ENCODE measurements at places on chromosomes 6 and 20.

GRCh38 chr6:158780246-158780884 lies 38.8 kb downstream of the EZR start:
- DNase-seq = no peak

GRCh38 chr6:142518126-142518525 lies 216.3 kb downstream of the ADGRG6 start:
- no peak for DNase-seq

DNA sequence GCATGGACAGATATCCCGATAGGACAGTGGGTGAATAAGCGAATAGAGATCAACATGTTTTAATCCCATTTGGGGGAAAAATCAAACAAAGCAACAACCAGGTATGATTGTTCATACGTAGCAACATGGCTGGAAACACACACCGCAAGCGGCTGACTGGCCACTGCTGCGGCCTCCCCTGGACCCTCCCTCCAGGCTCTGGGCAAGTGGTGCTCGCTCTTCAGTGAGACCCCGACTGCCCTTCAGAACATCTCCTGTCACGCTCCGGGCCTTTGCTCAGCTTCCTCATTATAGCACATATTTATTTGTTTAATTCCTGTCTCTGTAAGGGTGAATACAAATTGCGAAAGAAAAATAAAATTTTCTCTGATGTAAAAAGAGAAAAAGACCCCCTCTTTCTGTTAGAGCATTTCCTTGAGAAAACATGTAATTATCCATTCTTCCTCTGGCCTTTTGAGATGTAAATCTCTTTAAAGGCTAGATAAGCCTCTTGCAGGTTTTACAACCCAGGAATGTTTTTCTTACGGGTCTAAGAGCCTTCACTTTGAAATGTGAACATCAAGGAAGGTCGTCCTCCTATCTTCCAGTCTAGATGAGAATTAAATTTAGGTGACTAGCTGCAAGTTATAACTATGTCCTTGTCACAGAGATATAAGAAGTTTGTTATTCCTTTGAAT lies 11.0 kb upstream of the FAM210B start:
- DNase-seq = no peak

DNA sequence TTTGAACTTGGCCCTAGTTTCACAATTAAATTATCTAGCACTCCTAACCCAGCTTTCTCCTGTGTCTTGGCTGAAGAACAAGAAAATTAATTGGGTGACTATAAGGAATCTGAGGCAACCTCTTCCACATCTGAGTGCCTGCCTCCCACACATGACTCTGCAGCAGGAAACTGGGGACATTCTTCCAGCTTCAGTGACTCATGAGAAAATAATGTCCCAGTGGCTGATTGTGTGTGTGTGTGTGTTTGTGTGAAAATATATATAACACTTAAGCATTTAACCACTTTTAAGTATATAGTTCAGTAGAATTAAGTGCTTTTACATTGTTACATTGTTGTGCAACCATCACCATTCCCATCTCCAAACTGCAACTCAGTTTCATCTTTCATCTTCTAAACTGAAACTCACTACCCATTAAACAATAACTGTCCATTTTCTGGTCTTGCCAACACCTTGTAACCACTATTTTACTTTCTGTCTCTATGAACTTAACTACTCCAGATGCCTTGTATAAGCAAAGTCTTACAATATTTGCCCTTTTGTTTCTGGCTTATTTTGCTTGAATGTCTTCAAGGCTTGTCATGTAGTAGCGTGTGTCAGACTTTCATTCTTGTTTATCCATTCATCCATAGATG lies 8.7 kb downstream of the TRIM38 start:
- peak; percentile 4 for DNase-seq

DNA sequence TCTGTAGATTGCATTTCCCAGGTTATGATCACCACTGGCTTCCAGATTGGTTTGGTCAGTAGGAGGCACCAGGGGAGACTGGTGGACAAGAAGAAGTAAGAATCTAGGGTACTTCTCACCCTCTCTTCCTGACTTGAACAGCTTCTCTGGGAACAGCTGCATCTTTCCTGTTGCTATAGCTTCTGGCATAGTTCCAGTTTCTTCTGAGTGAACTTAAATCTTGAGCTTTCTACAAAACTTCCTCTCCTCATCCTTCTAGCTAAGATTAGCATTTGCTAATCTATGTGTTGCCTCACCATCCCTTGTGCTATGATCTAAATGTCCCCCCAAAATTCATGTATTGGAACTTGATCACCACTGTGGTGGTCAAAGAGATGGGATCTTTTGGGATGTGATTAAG lies 724.6 kb downstream of the UTRN start:
- no peak for DNase-seq

- no peak for DNase-seq
Observed at GRCh38 chr6:105364243-105364642, 38.6 kb downstream of the PREP start.

DNA sequence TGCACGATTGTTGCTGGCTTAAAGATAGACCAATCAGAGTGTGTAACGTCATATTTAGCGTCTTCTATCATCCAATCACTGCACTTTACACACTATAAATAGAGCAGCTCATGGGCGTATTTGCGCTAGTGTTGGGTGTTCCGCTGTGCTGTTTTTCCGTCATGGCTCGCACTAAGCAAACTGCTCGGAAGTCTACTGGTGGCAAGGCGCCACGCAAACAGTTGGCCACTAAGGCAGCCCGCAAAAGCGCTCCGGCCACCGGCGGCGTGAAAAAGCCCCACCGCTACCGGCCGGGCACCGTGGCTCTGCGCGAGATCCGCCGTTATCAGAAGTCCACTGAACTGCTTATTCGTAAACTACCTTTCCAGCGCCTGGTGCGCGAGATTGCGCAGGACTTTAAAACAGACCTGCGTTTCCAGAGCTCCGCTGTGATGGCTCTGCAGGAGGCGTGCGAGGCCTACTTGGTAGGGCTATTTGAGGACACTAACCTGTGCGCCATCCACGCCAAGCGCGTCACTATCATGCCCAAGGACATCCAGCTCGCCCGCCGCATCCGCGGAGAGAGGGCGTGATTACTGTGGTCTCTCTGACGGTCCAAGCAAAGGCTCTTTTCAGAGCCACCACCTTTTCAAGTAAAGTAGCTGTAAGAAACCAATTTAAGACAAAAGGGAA lies 57.9 kb downstream of the TRIM38 start:
- no peak for DNase-seq

GRCh38 chr20:33172781-33173180 lies 4.8 kb downstream of the BPIFA2 start:
- no peak for DNase-seq

GRCh38 chr6:41939848-41940758 lies 1.5 kb downstream of the CCND3 start:
- no peak for DNase-seq

GRCh38 chr6:90547991-90548390 lies 38.9 kb downstream of the MAP3K7 start:
- no peak for DNase-seq

- DNase-seq = no peak
Observed at GRCh38 chr20:14963262-14963663, 625.9 kb upstream of the FLRT3 start.

- DNase-seq = no peak
Observed at GRCh38 chr6:126252154-126252553, 87.8 kb upstream of the CENPW start.

DNA sequence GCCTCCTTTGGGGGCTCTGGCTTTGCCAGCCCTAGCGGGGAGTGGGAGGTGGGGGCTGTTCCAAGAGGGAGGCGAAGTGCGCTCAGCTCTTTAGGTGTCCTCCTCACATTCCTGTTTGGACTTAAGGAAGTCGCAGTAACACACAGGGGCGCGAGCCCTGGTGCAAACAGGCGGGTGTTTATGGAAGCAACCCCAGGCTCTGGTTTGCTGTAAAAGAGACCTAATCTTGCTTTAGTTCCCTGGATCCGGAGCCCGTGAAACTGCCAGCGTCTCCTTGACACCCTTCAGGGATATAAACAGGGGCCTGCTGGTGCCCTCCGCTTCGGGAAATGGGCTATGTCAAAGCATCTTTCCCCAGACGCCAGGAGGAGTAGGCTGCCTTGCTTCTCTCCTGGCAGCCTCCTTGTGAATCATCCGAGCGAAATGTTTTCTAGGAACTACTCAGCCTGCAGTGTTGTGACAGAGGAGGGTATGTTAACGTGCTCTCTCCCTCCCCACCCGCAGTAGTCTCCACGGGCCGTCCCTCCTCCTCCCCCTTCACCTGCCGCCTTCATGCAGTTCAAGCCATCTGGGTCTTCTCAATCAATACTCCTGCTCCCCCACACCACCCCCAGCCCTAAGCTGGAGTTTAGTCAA lies 168.0 kb upstream of the LRFN2 start:
- DNase-seq = no peak

DNA sequence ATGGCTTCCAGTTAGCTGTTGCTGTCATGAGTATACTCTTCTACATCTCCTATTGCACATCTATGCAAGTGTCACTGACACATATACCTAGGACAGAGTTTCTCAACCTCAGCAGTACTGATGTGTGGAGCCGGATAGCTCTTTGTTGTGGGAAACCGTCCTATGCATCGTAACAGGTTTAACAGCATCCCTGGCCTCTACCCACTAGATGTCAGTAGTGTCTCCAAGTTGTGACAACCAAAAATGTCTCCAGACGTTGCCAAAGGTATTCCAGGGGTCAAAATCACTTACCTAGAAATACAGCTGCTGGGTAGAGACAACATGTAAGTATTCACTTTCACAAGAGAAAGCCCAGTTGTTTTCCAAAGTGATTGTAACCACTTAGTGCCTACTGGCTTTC lies 637.6 kb downstream of the RNF144B start:
- DNase-seq = no peak

DNA sequence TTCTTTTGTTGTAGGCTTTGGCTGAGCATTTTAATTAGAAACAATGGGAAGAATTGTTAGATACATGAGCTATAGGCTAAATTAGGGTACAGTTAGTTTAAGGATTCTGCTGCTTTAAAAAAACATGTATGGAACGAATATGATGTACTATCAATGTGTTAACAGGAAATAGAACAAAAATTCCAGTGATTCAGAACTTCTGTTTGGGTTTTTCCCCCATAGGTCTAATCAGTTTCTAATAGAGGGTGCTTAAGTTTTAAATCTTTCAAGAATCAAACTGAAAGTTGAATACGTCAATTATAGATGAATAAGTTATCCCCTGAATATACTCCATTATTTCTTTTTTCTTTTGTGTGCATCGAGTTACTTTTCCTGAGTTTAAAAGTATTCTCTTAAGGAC lies 1.9 kb downstream of the TAB2 start:
- DNase-seq = no peak

- no peak for DNase-seq
Observed at GRCh38 chr6:109240370-109241084, 141.7 kb downstream of the CD164 start.

DNA sequence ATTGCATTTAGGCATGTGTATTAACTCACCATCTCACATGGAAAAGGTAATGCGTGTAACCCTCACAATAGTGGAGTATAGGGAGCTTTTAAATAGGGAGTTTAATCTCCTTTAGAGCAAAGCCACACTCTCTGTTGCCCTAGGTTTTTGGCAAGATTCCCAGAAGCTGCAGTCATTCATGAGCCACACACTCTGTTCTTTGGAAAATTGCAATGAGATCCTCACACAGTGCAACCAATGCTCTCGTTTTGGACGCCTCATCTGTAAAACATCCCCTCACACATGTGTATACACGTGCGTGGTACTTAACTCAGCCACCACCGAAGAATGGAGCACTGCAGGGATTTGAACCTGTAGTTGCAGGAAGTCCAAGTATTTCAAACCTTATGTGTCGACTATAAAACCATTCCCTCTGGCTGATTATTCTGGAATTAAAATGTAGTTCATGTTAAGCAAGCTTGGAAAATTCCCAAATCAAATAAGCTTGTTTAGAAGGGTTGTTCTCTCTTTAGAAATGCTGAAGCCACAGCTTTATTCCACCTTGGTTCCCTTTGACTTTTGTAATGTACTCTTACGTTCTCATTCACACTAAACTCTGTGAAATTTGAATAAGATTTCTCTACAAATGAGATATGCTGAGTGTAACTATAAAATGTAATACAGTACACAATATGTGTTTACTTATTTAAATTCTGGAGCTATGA lies 489.8 kb upstream of the MANEA start:
- no peak for DNase-seq
